GM12891 (cell line): ENCODE measurements at places on chromosomes 3 and 15.

GRCh38 chr3:15325228-15325627, 7.2 kb downstream of the SH3BP5 start:
- no peak for DNase-seq

- no peak for DNase-seq
Measured at GRCh38 chr3:151434151-151434890, 26.5 kb downstream of the IGSF10 start.

DNA sequence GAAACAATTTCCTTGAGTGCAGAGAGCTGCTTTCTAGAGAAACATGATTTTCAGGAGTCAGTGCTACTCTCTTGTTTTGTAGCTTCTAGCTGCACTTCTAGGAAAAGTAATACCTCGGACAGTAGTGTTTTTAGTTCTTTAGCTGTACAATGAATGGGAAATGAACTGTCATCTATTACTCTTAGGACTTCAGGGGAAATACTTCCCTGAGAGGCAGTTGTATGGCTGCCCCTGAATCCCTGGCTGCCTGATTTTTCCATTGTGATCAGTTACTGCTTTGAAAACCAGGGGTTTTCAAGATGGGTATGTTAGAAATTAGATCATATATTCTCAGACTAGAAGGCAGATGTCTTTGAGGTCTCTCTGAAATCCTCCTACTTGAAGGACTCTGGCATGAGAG, 200.3 kb upstream of the SEMA6D start:
- no peak for DNase-seq

DNA sequence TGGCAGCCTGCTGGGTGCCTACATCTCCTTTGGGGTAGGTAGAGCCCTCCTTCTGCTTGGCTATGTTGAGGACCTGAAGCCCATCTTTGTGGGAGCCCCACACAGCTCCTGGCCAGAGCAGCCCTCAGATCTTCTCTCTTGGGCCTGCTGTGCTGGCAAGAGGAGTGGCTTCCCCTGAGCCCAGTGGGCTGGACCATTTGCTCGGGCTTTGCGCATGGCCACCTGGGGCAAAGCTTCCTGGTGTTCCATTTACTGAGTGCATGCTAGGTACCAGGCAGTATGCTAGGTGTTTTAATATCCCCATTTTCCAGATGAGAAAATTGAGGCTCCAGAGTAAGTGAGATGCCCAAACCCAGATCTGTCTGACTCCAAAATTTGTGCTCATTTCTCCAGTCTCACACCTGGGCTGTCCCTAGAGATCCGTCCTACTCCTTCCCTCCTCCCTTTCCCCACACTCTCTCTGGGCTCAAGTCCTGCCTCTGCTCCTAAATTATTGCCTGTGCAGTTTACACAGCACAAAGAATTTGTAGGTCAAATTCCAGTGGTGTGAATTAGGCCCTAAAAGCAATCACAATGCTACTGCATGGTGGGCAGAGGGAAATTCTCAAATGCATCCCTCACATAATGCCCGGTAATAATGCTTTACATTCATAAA, 39.7 kb downstream of the SLC28A1 start:
- no peak for DNase-seq

DNA sequence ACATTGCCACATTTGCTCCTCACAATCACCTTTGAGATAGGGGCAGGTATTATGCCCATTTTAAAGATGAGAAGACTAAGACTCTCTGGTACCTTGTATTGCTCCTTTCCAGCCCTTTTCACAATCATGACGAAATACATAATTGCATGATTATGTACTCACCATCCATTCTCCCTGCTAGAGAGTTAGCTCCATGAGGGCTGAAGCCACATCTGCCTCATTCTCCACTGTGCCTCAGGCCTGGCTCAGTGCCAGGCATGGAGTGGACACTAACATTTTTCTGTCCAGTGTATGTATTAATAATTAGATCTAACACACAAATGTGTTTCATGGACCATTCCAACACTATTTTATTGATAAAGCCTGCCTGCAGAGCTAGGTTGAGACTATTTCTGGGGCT, 191.4 kb downstream of the MINAR1 start:
- DNase-seq = no peak
